GOT3 (cell line): ENCODE measurements at places on chromosomes 7 and 10.

DNA sequence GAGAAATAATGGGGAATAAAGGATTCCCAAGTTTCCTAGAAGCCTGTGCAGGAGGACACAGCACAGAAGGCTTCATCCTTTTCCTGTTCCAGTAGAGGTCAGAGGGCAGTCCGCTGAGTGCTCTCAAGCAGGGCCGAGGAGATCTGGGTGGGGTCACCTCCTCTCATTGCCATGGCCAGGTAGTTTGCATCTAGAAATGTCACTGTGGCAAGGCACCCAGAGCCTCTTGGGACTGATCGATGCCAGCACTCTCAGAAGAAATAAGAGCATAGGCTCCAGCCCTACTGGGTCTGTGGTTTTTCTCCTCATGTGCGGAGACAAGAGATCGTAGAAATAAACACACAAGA, 7.9 kb downstream of the NUB1 start:
- no peak for DNase-seq

- no peak for DNase-seq
Measured at GRCh38 chr7:4163565-4164203, 518.4 kb upstream of the FOXK1 start.

- DNase-seq, result no peak
Measured at GRCh38 chr10:59708816-59709394, 745 bp downstream of the SLC16A9 start.

DNA sequence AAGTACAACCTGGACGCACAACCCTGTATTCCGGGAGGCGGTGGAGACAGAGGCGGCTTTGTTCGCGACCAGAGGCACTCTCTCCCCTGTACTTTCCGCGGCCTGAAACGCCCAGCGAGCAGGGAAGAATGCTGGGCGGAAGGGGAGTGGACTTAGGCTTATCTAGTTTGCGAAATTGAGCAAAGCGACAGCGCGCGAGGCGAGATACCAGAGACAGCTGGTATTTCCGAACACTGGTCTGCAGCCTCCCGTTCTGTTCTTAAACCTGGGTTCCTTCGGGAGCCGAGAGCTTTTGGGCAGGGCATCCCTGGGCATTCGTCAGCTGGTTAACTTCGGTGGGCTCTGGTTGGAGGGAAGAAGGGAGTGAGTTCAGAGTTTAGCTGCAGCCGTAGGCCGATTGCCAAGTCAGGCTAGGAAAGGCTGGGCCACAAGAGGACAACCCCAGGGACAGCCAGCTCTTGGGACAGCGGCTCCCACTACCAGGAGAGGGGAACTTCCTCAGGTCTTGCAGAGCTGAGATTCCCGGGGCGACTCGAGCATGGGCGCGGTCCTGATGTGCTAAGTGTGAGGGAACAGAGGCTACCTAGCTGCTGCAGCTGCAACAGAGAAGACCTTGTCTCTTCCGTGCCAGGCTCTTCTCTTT, 3.9 kb downstream of the HMX3 start:
- DNase-seq, result no peak

- no peak for DNase-seq
Measured at GRCh38 chr7:11133436-11133959, 159.8 kb downstream of the PHF14 start.

DNA sequence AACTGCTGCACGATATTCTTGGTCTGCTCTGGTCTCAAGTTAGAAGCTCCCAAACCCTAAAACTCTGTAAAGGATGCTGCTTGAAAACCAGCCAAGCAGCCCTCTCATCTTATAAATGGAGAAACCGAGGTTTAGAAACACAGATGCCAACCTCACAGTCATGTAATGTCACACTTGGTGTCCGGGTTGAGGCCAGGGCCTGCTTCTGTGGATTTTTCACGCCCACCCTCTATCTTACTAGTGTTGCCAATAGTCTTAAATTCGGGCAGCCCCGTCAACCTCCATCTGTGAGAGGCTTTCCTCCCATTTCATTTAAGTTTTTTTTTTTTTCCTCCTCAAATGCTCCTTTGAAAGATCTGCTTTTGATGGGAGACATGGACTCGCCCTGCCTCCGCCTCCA, 28.9 kb downstream of the PLPP4 start:
- DNase-seq, result no peak

GRCh38 chr7:85972504-85973141, 671.1 kb upstream of the GRM3 start:
- no peak for DNase-seq

- DNase-seq, result no peak
Measured at GRCh38 chr7:50412973-50413372, 37.2 kb downstream of the FIGNL1 start.

GRCh38 chr7:35797311-35797710, 3.5 kb upstream of the SEPTIN7 start:
- no peak for DNase-seq

- DNase-seq, result no peak
Measured at GRCh38 chr10:60615541-60615940, 162.7 kb upstream of the CDK1 start.

GRCh38 chr10:24207341-24207740, 1.6 kb upstream of the KIAA1217 start:
- DNase-seq, result no peak

DNA sequence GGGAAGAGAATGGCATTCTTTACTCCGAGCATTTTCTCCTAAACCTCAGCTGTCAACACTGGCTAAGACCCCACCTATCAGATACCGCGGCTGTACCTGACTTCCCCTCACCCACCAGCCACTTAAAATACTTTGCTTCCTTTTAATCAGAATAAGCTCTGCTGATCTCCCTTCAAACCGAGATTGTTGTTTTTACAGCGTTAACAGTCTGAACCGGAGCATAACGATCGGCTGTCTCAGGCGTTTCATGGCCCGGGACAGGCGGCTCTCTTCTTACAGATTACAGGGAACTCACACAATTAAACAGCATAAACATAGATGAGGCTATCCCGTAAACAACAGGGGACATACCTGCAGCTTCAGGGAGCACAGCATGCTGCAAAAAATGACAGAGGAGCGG, 174.3 kb upstream of the RNF32 start:
- no peak for DNase-seq

DNA sequence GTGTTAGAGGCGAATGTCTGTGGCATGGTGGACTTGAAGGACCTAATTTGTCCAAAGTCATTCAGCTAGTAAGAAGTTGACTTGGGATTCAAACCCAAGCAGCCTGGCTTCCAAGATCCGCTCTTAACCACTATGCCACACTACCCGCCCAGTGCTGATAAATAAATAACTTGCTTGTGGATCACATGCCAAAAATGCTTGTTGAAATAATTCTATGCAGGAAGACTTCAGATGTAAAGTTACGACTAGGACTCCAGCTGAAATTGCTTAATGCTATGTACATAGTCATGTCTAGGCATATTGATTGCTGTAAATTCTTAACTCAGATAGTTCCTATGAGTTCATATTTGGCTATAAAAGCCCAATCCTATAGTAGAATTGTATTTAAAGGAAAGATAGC, 76.0 kb downstream of the PLXDC2 start:
- DNase-seq, result no peak

- DNase-seq, result no peak
Measured at GRCh38 chr10:132324186-132324585, 7.8 kb upstream of the LRRC27 start.

- DNase-seq, result peak; percentile 22
Measured at GRCh38 chr10:69327463-69328379, 49.4 kb downstream of the HK1 start.

GRCh38 chr7:23205909-23206767, 24.3 kb downstream of the NUP42 start:
- no peak for DNase-seq

- no peak for DNase-seq
Measured at GRCh38 chr7:36999626-37000485, 275.6 kb upstream of the AOAH start.

DNA sequence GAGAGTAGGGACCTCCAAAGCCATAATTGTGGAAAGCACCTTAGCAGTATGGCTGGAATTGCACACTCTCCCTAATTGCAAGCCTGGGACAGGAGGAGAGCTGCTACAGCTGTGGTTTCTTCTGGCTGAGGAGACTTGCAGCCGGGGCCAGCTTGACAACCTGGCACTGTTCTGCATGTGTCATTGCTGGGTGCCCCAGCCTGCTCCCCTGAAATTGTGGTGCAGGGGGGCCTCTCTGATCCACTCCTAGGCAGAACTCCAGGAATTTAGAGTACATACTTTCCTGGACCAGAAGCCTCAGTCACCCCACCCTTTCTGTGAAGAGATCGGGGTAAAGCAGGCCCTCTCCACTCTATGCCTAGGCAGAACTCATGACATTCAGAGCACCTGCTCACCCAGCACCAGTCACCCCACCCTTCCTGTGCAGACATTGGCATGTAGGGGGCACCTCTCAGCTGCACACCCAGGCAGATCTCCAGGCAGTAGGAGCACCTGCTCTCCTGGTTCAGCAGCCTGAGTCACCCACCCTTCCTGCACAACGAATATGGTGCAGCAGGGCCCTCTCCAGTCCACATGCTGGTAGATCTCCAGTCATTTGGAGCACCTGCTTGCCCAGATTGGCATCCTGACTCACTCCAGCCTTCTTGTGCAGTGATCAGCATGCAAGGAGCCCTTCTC, 34.4 kb upstream of the DYNC1I1 start:
- no peak for DNase-seq

- DNase-seq, result no peak
Measured at GRCh38 chr10:28954211-28954610, 276.9 kb downstream of the BAMBI start.

DNA sequence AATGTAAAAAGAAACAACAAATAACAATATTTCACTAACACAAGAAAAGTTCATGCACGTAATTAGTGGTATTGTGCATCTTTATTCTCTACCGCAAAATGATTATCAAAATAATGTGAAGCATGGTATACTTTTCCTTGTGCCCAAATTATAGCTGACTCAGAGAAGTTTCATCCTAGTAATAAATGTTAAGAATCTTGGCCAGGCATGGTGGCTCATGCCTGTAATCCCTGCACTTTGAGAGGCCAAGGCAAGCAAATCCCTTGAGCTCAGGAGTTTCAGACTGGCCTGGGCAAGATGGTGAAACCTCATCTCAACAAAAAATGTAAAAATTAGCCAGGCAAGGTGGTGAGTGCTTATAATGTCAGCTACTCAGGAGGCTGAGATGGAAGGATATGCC, 105.0 kb downstream of the KMT2C start:
- no peak for DNase-seq

- DNase-seq, result no peak
Measured at GRCh38 chr10:62652114-62652513, 152.4 kb upstream of the ADO start.

- DNase-seq, result no peak
Measured at GRCh38 chr10:124221356-124222317, 128.2 kb upstream of the CHST15 start.

GRCh38 chr10:99849536-99849935, 67.1 kb downstream of the ABCC2 start:
- no peak for DNase-seq

- DNase-seq, result peak; percentile 19
Measured at GRCh38 chr7:55571511-55572377, 558 bp downstream of the VOPP1 start.

- DNase-seq, result no peak
Measured at GRCh38 chr10:5411941-5412276, 448 bp upstream of the NET1 start.

GRCh38 chr7:133165001-133165400, 83.1 kb upstream of the CHCHD3 start:
- DNase-seq, result no peak

- DNase-seq, result no peak
Measured at GRCh38 chr10:113178771-113179170, 228.7 kb downstream of the TCF7L2 start.

DNA sequence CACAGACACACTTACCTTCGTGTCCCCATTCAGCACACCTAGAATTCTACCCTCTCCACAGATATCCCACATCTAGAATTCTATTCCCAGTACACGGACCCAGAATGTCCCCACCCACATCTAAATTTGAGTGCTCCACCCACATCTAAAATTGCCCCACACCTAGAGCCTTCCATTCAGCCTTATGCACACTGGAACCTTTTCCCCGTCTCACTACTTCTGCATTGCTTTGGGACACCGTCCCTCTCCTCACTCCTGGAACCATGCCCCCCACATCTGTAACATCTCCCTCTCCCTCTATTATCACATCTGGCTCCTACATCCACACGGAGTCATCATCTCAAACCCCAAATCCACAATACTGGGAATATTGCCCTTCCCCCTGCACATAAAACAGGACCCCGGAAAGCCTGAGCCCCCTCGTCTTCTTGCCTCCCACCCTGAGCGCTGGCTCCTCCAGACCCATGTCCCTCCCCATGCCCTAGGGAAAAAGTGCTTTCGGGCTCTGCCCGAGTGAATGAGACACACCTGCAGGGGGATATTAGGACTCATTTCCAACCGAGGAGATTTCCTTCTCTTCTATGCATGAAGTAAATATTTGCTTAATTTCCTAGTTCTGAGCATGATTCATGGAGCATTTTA, 125.8 kb upstream of the UNC5B start:
- DNase-seq, result no peak

DNA sequence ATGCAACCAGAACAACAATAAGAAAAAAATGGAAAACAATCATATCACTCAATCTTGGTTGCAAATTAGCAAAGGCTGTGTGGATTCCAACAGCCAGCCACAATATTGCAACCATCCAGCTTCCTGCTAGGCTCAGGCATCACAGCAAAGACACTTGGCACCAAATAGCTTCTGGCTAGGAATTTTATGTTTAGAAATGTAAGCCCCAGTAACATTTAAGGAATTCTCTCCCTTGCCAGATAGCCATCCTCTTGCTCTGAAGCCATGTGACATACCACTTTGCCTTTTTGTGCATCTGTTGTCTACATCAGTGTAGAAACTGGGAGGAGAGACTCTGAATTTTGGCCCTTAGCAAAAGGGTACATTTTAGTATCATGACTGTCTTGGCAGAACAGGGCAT, 22.2 kb downstream of the MKX start:
- DNase-seq, result no peak

DNA sequence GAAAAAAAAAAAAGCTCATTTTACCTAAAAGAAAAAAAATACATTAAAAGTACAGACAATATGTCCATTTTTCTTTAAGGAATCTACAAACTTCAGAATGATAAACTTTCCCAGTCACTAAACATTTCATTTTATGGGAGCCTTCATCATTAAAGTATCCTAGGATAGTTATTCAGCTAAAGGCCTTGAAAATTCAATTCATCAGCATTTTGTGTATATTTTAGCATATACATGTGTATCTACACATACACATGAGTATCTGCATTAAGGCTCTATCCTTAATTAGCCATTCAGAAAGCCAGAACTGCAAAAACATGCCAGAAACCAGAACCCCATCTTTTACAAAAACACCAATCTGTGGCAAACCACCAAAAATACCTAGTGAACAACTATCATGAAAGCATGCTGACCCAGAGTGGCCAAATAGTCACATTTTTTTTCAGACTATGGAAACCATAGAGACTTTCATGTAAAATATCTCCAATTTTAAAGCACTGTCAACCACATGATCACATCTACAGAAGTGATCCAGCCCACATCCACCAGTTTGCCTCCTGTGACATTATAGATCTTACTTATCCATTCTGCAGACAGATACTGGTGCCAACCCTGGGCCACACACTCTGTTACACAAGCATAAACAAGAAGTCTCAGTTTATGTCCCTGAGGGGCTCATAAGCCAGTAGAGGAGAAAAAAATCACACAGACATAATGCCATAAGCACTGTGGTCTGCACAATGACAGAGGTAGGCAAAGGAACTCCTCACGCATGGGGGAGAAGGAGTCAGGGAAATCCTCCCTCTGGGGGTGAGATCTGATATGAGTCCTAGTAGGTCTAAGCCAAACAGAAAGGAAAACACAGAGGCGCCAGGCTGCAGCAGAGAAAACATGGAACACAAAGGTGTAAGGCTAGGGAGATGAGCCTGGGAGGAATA, 79.2 kb downstream of the SRPK2 start:
- no peak for DNase-seq

- no peak for DNase-seq
Measured at GRCh38 chr7:149721084-149721601, 52.2 kb downstream of the ZNF467 start.

- no peak for DNase-seq
Measured at GRCh38 chr10:23422003-23422411, 16.9 kb upstream of the OTUD1 start.
